ENCODE measurements at places on chromosomes 5 and 9.
A peak's percentile ranks its signal among the peaks of the same experiment; 100 is the strongest.

DNA sequence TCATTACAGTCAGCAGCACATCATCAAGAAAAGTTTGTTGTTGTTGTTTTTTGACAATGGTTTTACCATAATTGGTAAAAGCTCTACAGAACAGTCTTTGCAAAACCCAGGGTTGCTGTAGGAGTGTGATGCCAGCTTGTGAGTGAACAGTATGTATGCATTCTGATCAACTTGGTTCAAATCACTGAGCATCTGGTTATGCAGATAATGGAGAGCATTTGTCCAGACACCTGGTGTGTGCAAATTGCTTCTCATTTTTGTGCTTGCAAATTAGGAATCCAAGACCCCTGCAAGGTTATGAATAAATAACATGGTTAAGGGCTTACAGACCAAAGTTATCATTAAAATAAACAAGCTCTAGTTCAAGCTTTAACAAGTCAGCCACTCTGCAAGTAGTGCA, 448.7 kb upstream of the ACTBL2 start:
- no peak for DNase-seq

GRCh38 chr5:80860924-80861613, 99.1 kb upstream of the RASGRF2 start:
- no peak for DNase-seq

DNA sequence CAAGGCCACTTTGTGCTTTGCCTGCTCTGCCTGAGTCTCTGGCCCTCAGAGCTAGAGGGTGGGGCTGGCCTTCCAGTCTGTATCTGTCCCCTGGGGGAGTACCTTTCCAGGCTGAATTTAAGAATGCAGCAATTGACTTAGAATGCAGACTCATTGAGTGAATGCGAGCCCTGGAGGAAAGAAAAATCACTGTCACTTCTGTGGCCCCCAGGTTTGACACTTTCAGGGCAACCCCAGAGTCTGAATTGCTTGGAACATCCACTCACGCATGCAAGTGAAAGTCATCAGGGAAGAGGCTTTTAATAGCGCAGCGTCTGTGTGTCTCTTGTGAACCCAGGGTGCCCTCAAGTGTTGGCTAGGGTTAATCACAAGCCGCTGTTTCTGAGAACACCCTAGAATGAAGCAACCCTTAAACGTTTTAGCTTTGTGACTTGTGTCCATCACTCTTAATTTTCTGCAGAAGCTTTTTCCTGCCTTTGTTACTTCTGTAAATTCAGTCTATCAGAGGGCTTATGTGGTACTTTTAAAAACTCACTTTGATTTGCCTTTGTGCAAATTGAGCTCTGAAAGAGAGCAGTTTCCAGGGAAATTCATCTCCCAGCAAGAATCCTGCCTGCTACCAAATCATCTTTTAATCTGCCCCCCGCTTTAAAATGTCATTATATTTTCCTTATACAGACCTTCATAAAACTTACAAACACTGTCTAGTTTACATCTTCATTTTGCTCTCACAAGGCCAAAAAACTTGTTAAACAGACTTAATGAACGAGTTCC, 146.8 kb upstream of the IQGAP2 start:
- peak; percentile 31 for DNase-seq

- no peak for DNase-seq
Measured at GRCh38 chr5:92969781-92970237, 611.2 kb downstream of the NR2F1-AS1 start.

GRCh38 chr9:36960575-36960955, 73.5 kb downstream of the PAX5 start:
- DNase-seq = no peak

GRCh38 chr5:140570058-140570457, 5.4 kb downstream of the SLC35A4 start:
- DNase-seq = no peak

DNA sequence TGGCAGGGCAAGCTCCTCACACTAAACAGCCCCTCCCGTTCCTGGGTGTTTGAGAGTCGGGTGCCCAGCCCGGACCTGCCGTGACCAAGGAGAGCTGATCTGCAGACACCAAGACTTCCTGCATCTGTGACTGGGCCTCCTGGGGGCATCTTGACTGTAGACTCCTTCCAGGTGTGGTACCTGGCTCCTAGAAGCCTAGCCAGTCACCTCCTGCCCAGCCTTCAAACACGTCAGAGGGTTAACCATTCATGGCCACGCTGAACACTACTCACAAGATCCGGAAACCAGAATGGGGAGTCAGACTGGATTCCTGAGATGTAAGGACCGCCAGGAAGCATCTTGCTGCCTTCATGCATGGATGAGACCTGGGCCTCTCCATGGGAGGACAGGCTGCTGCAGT, 3.7 kb upstream of the LCN2 start:
- no peak for DNase-seq

DNA sequence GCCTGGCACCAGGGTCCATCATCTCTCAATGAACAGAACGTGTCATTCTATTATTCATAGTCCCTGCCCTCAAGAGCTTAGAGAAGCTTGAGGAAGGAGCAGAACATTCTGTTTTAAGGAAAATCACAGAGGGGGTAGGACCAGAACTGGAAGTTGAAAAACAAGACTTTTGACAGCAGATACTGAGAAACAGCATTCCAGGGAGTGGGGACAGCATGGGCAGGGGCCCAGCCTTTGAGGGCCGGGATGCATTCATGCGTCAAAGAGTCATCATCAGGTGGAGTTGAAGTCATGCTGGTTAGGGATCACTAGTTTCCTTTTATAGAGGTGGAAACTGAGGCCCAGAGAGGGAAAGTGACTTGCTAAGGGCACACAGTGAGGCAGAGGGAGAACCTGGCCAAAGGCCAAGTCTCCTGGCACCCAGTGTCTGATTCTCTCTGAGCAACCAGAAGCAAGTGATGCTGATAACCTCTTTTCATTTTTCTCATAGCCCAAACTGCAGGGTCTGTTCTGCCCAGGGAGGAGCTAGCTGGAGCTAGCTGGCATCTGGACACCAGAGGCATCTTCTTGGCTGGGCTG, 41.5 kb upstream of the STXBP1 start:
- no peak for DNase-seq

GRCh38 chr5:162485666-162486292, 418.2 kb downstream of the GABRG2 start:
- no peak for DNase-seq

DNA sequence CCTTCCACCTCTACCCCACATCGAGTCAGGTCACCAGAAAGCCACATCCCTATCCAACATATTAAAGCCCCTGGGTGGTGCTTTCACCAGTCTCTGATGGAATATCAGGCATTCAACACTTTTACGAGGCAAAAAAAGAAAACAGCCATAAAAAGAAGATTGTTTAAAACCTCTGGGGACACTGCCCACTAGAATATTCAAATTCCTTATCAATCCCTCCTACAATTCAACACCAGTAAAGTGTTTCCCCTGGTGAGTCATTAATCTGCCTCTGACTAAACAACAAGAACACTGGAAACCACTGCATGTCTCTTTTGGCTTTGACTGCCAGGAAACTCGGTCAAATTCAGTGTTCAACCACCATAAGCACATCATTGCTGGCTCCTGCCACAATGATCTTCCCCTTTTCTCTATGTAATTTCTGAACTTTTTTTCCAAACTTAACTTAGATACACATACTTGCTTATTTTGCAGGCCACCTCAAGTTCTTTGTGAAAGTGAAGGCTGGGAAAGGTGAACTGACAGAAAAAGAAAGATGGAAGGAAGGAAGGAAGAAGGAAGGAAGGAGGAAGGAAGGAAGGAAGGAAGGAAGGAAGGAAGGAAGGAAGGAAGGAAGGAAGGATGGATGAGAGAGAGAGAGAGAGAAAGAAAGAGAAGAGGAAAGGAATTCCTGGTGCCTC, 105.3 kb downstream of the PAX5 start:
- peak; percentile 53 for DNase-seq

GRCh38 chr9:116152390-116152789, 1.2 kb upstream of the PAPPA start:
- DNase-seq = no peak

DNA sequence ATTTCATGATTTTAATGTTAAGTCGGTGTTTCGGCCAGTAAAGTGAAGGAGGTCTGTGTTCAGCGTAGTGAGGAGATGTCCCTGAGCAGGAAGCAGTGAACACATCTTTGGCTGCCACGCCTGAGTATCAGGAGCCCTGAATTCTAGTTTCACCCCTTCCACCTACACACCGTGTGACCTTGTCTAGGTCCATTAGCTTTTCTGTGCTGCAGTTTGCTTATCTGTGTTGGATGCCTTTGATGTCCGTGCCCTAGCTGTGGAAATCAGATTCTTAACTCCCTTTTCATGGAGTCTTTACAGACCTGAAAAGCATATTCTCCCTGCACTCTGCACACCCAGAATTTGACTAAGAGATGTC, 601 bp downstream of the FBXO38 start:
- no peak for DNase-seq

GRCh38 chr9:88359974-88360373, 28.3 kb upstream of the SPIN1 start:
- DNase-seq = no peak

- DNase-seq = no peak
Measured at GRCh38 chr9:136969150-136969549, 8.2 kb upstream of the PTGDS start.

GRCh38 chr5:53956196-53956595, 354.2 kb downstream of the ARL15 start:
- DNase-seq = no peak

GRCh38 chr5:79088507-79088906, 18.9 kb downstream of the BHMT2 start:
- DNase-seq = no peak

- DNase-seq = no peak
Measured at GRCh38 chr5:124856726-124857125, 110.3 kb upstream of the ZNF608 start.

DNA sequence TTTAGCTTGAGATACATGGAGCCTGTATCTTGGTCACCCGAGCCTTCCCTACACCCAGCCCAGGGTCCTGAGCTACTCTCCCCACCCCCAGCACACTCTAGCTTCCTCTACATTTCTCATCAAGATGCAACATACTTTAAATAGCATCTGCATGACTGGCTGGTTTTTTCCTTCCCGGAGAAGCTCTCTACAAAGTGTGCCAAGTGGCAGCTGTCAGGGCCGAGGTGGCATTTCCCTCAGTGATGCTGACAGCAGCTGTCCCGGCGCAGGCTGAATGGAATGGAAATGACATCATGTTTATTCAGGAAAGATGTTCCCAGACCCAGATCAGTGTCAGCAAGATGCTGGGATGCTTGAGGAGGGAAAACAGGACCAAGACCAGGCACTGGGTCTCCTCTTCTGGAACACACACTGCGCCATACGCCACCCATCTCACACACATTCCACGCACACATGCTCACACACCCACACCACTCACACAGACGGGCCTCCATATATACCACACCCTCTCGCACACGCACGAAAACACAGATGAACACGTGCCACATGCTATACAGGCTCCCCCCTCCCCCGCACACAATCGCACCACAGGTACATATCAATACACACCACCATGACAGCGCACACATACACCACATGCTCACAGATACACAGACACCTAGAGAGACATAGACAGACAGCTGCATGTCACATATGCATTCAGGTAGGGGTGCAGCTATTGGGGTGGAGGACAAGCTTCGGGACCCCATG, 67.8 kb downstream of the LHX2 start:
- DNase-seq = peak; percentile 55

DNA sequence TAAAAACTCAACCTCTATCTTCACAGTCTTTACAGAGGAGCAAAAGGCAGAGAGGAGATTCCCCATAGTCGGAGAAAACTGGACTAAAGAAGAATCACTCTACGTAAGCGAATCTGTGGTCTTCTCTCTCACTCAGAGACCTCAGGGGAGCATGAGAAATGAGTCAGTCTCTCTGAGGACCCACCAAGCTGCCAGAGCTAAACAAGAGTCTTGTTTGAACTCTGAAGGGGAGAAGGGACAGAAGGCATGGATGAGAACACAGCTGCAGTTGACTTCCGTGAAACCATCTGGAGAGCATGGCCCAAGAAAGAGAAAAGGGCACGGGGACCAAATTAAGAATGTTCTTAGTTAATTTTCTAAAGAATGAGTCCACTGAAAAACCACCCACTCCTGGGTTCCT, 12.8 kb upstream of the MAN2A1 start:
- DNase-seq = no peak

GRCh38 chr5:65366655-65367054, 115.1 kb downstream of the ADAMTS6 start:
- no peak for DNase-seq

DNA sequence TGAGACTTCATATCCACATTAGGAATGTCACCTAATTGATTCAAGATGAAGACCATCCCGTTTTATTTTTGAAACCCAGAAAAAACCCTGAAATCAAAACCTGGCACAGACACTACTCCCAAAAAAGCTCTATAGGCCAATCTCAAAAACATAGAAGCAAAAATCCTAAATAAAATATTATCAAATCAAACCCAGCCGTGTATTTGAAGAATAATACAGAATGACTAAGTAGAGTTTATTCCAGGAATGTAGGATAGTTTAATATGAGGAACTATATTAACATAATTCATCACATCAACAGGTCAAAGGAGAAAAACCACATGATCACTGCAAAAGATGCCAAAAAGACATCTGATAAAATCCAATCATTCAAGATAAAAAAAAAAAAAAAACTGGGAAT, 167.1 kb downstream of the ACTL7B start:
- DNase-seq = no peak

DNA sequence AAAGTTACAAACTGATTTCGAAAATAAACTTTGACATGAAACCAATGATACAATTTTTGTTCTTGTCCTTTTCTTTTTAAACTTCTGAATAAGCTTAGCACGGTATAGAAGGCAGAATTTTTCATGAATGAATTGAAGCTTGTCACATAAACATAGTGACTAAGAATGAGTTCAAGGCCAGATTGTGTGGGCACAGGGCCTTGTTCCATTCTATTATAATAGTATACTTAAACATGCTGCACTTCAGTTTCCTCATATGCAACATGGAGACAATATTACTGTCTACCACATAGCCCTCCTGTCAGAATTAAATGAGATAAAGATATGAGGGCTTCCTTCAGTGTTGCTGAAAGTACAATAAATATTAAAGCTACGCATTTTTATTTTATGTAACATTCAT, 204.2 kb upstream of the HAPLN1 start:
- no peak for DNase-seq

DNA sequence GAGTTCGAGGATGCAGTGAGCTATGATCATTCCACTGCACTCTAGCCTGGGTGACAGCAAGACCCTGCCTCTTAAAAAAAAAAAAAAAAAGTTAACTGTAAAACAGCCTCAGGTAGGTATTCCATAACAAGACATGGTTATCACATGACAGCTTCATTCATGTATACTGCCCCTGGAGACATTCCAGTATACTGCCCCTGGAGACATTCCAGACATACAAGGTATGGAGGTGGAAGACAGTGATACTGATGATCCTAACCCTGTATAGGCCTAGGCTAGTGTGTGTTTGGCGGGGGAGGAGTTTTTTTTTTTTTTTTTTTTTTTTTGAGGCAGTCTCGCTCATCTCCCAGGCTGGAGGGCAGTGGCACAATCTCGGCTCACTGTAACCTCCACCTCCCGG, 105.5 kb downstream of the RICTOR start:
- DNase-seq = no peak

DNA sequence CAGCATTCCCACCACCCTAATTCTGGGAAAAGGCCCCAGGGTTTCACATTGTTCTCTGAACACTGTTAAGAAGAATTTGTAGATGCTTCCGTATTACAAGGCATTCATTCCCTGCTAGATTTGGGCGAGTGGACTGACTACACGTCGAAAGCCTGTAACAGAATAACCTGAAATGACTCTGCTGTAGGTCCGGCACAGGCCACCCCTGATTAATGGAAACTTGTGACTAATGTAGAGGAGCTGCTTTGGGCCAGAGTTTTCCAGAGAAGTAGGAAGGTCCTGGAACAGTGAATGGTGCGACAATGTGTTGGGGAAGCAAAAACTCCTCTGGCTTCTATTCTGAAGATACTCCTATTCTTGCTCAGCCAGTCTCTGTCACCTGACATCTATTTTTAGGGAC, 87.6 kb downstream of the NR3C1 start:
- no peak for DNase-seq
